Mesenteric fat pad (tissue), 1 donor: ENCODE measurements at places on chromosomes 11 and 22. TPM values are rescaled to one million over a fixed set of nuclear protein-coding genes. Genes with fewer than 3 reads are reported as not detected.

- no peak for DNase-seq
These were observed 150.0 kb downstream of the DBX1 start for GRCh38 chr11:20010156-20010850.

- peak; percentile 39 for DNase-seq
These were observed 228.1 kb downstream of the TENM4 start for GRCh38 chr11:79212741-79213190.

DNA sequence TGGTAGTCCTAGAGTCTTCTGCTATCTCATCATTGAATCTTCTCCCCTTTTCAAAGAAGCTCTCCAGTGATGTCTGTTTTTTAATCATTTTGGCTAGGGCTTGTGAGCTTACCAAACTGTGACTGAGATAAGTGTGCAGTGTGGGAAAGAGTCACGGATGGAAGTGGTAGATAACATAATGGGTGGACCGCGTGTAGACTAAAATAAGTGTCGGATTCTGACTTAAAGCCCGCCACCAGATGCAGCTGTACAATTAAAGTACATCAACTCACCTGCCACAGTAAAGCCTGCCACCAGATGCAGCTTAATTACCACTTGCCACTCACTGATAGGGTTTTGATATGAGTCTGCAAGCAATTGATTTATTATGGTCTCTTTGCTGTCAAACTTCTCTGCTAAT, 581.5 kb downstream of the LRRC4C start:
- no peak for DNase-seq

DNA sequence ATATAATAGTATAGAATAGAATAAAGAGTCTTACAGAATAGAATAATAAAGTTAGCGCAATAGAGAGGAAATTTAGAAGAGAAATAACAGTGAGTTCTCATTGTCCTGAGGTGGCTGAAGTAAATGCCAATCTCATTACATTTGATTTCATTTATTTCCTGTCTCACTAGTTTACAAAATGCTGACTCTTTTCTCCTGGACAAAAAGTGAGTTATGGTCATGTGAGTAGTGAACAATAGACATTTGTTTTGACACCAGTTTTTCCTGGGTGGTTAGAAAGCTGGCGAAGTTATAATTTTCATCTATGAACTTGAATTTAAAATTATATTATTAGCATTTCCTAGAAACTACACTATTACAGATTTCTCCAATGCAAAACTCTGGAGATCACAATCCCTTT, 143.7 kb downstream of the TYR start:
- DNase-seq = no peak

Gene LRRC10B
- total RNA-seq = 1.2 TPM

DNA sequence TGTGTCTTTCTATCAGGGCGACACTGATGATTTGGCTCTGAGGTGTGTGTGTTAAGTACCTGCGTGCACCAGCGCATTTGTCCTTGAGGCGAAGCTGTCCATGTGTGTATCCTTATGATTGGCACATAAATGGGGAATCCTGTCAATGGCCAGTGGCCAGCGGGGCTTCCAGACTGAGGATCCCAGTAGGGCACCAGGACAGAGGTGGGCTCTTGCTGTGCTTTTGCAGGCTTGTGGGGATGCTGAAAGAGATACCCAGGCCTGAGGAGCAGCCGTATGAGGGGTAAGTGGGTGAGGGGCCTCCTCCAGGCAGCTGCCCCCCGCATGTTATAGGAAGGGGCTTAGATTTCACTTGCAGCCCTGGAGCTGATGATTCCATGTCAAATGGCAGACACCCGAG, 156.8 kb downstream of the ST3GAL4 start:
- DNase-seq = peak; percentile 72

Gene ENTHD1
- total RNA-seq = not detected

Gene FJX1
- total RNA-seq = 28.8 TPM

DNA sequence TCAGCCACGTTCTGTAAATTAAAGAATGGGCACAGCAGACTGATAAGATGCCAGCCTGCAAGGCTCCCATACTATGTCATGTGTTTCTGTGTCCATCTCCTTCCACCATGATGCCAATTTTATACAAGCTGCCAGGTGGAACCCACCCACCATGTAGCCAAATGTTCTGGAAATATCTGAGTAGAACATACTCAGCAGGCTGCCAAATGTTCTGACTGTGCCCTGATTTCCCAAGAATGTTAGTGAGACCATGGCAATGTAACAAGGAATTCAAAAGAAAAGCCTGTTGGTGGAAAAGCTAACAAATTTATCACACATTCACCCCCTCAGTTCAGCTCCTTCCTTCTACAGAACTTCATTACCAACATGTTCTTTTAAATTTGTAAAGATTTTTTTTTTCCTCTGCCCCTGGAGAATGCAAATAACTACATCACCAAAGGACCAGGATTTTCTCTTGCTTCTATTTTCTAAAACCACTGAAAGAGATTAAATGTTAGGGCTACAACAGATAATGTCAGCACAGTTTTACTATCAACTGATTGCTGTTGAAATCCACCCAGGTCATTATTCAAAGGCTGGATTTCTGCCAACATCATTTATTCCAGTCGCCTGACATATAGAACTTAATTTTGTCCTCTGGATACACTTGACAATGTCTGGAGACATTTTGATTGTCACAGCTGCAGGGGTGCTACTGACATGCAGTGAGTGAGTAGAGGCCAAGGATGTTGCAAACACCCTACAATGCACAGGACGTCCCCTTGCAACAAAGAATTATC, 3.1 kb downstream of the DMC1 start:
- no peak for DNase-seq

- DNase-seq = peak; percentile 84
These were observed 9.2 kb downstream of the CLDN5 start for GRCh38 chr22:19514831-19515565.

GRCh38 chr11:61609000-61609979, 28.4 kb upstream of the SYT7 start:
- DNase-seq = no peak
